ENCODE measurements at places on chromosomes 1 and 21. TPM values are rescaled to one million over a fixed set of nuclear protein-coding genes. Genes with fewer than 3 reads are reported as not detected.

BMP8B gene
- 0.29 TPM for total RNA-seq

RORC gene
- not detected for total RNA-seq

CA14 gene
- total RNA-seq: 44.9 TPM

DNA sequence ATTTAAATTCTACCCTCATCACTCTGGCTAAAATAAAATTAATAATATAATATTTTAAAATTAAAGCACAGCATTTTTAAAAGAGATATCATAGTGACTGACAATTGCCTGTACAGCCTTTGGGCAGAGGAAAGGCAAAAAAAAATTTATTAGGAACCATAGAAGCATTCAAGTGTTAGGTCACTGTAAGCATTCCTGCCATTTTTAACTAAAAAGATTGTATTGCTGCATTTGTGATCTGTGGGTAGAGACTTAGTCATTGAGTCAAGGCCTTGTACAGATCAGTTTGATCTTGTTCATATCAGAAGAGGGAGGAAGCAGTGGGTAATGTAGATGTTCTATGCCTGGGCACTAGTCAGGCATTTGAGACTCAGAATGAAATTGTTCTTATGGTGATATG lies 109.9 kb downstream of the LYPLAL1 start:
- H3K27me3 ChIP-seq: no peaks in the 10 kb centered on the region
- H3K4me1 ChIP-seq: no peaks in the 10 kb centered on the region
- no peaks in the 10 kb centered on the region for H3K36me3 ChIP-seq
- DNase-seq: no peak
- no peak overlapping the region for H3K4me3 ChIP-seq

DNA sequence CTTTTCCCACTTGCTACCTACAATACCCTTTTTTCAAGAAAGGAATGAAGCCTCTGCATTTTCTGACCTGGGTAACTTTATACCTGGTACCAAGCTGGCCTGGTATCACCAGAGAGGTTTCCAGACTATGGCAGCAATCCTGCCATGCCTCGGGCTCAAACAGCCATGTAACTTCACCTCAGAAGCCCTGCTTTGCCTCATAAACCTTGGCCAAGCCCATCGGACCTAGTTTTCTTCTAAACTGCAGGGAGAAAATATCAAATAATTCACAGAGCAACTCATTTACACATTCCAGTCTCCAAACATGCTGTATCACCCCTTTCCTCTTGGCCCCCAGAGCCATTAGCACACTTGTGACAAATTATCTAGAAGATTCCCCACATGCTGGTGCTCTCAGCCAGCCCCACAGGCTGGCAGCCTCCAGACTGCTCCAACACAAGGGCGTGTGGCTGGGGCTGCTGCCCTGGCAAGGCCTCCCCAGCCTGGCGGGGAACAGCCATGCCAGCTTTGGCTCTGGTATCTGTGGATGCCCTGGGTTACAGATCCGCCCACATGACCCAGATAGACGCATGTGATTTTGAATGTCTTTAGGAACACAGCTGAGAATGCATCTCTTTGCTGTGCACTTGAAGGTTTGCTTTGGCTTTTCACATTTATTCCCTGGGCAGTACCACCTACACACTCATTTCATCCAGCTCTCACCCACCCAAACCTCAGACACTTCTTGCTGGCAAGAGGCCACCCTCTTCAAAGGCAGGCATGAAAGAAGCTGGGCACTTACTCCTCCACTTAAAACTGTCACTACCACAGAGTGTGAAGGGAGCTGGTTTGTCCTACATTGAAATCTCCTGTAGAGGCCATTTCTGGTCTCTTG lies 70.0 kb upstream of the BCAR3 start:
- H3K4me3 ChIP-seq: no peak overlapping the region
- H3K27me3 ChIP-seq: peaks cover 4% of the 10 kb centered on the region
- no peaks in the 10 kb centered on the region for H3K36me3 ChIP-seq
- H3K27ac ChIP-seq: no peak overlapping the region
- no peak for DNase-seq

DNA sequence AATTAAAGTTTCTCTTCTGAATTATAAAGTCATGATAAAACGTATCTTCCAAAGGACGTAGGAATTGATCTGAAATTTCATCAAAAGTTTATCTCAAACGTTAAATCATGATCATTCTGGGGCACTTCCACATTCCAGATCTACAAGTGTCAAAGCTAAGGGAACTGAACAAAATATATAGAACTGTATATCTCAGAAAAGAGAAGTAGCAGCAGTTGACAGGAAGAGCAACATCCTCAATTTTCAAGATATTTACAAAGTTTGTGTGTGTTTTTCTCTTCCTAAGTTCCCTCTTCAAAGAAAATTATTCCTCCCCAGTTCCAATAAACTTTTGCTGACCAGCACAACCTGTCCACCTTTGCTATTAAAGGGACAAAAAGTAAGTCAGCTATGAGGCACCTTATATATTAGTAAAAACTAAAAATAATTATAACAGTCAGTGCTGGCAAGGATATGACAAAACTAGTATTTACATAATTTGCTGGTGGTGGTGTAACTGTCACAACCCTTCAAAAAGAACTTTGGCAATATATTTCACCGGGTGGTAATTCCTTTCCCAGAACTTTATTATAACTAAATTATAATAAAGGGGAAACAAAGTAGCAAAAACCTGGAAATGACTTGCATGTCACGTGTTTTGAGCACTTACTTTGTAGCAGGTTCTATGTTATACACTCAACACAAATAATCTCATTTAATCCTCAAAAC lies 38.5 kb upstream of the EYA3 start:
- no peaks in the 10 kb centered on the region for H3K36me3 ChIP-seq
- H3K27me3 ChIP-seq: no peaks in the 10 kb centered on the region
- H3K4me1 ChIP-seq: no peaks in the 10 kb centered on the region
- no peak for DNase-seq
- no peak overlapping the region for H3K4me3 ChIP-seq
- H3K27ac ChIP-seq: no peak overlapping the region

DNA sequence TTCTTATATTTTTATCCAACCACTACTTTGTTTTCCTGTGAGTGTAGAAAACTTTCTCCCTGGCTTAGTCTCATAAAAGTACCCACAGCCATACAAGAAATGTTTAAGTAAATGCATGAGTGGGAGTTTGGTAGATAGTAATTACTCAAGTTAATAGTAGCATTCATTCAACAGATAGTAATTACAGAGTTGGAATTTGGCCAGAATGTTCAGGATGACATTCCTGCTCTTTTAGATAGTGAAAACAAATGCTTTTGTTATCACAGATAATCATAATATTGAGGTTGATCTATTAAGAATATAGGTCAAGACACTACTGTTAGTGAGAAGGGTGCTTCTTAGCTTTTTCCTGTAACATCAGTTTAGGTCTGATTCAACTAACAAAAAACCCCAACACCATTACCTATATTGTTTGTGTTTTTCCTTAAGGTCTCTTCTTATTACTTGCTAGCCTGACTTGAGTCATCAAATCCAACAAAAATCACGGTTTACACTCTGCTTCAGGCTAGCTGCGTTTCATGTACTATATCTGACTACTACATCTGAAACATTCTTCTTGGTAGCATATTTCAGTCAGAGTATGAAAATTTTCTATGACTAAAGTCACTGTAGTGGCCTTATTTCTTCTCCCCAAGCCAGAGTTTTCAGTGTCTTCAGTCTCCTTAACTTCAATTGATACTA lies 163.7 kb downstream of the HS2ST1 start:
- peaks cover 12% of the 10 kb centered on the region for H3K36me3 ChIP-seq
- H3K27me3 ChIP-seq: no peaks in the 10 kb centered on the region
- H3K27ac ChIP-seq: no peak overlapping the region
- H3K4me1 ChIP-seq: no peaks in the 10 kb centered on the region
- no peak for DNase-seq
- H3K4me3 ChIP-seq: no peak overlapping the region

GRCh38 chr1:3679098-3679555 lies 26.8 kb downstream of the TP73 start:
- no peak for DNase-seq
- H3K4me3 ChIP-seq: no peak overlapping the region
- H3K27ac ChIP-seq: no peak overlapping the region
- H3K36me3 ChIP-seq: no peaks in the 10 kb centered on the region
- peaks cover 7% of the 10 kb centered on the region for H3K27me3 ChIP-seq

- H3K36me3 ChIP-seq: no peaks in the 10 kb centered on the region
- no peaks in the 10 kb centered on the region for H3K27me3 ChIP-seq
- no peak overlapping the region for H3K4me3 ChIP-seq
Measured at GRCh38 chr1:21335750-21336224, 45.5 kb upstream of the ECE1 start.

- H3K36me3 ChIP-seq: no peaks in the 10 kb centered on the region
- no peaks in the 10 kb centered on the region for H3K4me1 ChIP-seq
- H3K4me3 ChIP-seq: no peak overlapping the region
- H3K27me3 ChIP-seq: no peaks in the 10 kb centered on the region
Measured at GRCh38 chr1:214264196-214264595, 16.8 kb upstream of the SMYD2 start.

Measured in endodermal cell (in vitro differentiated cells).